T follicular helper cell (primary cell): ENCODE measurements at places on chromosomes 7 and 10.

- DNase-seq, result no peak
Measured at GRCh38 chr7:28687537-28687936, 270.6 kb downstream of the TRIL start.

- DNase-seq, result no peak
Measured at GRCh38 chr7:103445228-103446048, 569 bp downstream of the SLC26A5 start.

DNA sequence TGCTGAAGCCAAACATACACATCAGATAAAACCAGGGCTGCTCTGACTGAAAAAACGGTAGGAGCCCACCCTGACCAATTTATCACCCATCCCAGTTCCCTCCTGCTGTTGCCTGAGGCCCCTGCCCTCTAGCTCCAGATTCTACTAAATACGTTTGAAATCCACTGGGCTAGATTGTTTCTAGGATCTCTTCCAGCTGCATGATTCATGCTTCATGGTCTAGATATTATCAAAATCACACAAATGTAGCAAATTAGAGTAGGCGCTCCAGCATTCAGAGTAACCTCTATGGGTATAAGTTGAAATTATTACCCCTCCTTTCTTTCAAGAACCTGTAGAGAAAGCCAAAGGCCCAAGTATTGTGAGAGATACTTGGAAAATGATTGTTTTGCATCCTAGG, 151.2 kb upstream of the FAM13C start:
- no peak for DNase-seq

DNA sequence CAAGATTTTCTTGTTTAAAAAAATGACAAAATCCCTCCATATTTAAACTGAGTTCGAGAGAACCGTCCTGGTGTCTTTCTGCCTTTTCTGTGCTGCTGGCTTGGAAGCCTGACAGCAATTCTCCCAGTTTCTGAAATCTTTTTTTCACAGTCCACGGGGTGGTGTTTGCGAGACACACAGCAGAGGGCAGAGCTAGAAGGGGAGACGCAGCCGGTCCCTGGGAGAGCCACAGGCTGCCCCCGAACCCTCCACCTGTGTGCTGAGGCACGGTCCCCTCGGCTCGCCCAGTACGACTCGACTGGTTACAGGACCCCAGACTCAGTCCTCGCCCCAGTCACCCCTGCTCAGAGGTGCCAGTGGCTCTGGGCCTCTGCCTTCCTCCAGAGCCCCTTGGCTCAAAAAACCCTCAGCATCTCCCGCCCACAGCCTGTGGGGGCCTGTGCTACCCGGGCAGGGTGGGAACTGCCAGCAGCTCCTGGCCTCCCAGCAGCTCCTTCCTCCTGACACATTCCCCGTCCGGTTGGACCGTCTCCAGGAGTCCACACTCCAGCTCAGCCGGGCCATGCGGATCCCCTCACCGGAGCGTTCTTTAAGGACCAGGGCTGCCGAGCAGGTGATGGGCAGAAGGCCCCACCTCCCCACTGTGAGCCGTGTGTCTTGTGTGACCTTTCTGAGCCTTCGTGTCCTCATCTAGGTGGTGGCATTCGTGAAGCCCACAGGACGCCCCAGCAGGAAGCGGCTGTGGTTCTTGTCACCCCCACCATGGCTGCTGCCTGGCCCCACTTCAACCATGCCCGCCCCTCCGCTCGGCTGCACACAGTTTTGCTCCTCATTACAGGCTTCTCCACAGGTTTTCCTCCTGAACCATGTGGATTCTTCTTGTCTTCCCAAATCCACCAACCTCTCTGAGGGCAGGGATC, 52.3 kb upstream of the EN2 start:
- no peak for DNase-seq

GRCh38 chr7:157461573-157462418, 125.0 kb downstream of the DNAJB6 start:
- DNase-seq, result no peak

- no peak for DNase-seq
Measured at GRCh38 chr7:25055520-25056220, 69.4 kb downstream of the CYCS start.

DNA sequence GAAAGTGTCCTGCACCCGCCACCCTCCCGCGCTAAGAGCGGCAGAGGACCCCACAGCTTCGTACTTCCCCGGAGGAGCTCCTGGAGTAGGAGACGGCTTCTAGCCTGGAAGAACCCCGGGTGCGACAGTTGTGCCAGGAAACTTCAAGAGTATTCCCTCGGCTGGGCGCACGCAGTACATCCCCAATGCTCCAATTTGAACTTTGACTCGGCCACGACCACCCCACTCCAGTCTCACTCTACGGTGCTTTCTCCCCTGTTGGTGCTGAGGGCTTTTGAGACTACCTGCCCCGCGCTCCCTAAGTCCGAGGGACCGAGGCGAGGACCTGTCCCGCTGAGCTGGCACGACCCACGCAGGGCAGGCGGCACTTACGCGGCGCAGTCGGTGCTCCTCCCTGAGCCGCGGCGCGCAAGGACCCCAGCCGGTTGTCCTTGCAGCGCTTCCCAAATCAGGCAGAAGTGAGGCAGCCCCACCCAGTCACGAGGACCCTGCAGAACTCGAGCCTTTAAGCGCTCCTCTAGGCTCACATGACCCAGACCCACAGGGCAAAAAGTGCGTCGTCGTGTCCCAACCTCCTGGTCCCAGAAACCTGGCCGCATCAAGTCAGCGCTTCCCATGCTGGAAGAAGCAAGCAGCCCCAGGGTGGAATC, at the start of gene CPVL:
CPVL (minus strand) TSS at position 481 of the 650 bp plus-strand sequence. CDS start 25,476 bp downstream, outside the sequence.
- no peak for DNase-seq

- no peak for DNase-seq
Measured at GRCh38 chr7:1025743-1026581, 18.4 kb upstream of the GPR146 start.

- DNase-seq, result no peak
Measured at GRCh38 chr7:82164813-82165212, 278.8 kb downstream of the CACNA2D1 start.

DNA sequence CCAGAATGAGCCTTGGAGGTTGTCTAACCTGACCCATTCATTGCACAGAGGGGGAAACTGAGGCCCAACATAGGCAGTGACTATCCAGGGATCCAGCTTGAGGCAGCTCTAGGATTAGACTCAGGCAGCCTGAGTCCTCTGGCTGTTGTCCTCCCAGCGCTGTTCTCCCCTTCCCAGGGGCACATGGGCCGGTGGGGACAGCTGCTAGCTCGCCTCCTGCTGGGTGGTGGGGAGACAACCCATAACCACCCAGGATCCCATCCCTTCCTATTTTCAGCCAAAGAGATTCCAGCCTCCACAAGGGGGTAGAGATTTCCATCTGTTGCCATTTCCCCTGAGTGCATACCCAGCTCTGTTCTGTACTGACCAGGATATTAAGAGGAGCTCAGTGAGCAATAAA, 145.1 kb upstream of the GPR26 start:
- DNase-seq, result no peak

DNA sequence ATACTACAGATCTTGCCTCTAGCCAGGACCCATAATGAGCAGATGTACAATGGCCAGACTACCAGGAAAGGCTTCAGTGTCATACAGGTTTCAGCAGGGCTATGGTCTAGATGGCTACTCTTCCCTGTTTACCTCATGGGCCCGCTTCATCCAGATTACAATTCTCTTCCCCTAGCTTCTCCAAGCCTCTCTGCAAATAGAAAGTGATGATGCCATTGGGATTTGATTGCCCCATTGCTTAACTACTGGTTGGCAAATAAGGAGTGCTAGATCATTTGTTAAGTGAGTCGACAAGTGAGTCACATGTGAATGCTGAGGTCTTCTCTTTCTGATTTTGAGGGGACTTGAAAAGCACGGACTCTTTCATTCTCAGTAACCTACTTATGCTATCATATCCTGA, 361.5 kb upstream of the LRRTM3 start:
- no peak for DNase-seq

- DNase-seq, result no peak
Measured at GRCh38 chr10:35925493-35925892, 283.4 kb upstream of the FZD8 start.

- no peak for DNase-seq
Measured at GRCh38 chr7:86025807-86026206, 617.9 kb upstream of the GRM3 start.

- DNase-seq, result no peak
Measured at GRCh38 chr7:42253316-42253715, 16.3 kb upstream of the GLI3 start.

GRCh38 chr7:137957887-137958286, 44.0 kb downstream of the CREB3L2 start:
- DNase-seq, result no peak

GRCh38 chr7:106864298-106865081, 592 bp upstream of the PIK3CG start:
- DNase-seq, result no peak

DNA sequence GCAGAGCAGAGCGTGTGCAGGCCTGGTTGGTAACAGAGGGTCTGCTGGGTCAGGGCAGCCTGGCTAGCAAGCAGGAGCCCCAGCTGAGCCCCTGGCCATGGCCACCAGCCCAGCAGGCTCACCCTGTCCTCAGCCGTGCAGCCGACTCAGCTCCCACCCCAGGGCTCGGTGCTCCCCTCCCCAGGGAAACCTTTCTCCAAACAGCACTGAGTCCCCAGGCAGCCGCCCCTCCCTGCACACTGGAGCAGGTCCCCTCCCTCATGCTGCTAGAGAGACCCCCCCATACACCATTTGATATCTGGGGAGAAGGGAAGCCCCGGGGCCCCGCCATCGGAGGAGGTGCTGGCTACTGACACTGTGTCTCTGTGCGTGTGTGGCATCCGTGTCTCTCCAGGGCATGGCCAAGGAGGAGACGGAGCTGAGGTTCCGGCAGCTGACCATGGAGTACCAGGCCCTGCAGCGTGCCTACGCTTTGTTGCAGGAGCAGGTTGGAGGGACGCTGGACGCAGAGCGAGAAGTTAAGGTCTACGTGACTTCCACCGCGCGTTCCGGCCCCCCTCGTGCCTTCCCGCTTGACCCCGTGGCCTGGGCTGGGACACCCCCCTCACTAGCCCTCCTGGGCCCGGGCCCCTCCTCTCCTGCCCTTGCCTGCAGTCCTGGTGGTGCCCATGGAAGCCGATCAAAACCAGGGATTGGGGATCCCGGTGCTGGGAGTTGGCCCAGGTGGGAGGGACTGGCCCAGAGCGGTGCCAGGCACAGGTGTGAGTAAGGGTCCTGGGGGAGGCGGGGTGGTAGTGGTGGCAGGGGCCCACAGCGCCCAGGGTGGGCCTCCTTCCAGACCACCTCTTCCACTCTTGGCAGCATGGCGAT, 45.0 kb upstream of the DPYSL4 start:
- DNase-seq, result no peak

DNA sequence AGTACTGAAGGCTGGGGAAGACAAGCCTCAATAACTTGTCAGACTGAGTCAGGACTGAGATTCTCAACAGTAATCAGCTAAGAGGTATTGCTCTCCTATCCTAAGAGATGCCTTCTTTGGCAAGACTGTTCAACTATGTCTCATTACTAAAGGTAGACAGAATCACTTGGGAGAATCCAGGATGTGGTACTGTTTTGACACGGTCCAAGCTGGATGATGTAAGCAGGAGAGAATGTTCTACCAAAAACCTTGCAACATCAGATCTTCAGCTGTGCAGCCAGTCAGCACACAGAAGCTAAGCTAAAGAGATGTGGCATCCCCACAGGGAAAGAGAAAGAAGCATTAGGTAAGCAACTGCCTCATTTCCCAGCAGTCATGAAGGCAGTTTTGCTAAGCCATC, 391.4 kb downstream of the NRG3 start:
- DNase-seq, result no peak

DNA sequence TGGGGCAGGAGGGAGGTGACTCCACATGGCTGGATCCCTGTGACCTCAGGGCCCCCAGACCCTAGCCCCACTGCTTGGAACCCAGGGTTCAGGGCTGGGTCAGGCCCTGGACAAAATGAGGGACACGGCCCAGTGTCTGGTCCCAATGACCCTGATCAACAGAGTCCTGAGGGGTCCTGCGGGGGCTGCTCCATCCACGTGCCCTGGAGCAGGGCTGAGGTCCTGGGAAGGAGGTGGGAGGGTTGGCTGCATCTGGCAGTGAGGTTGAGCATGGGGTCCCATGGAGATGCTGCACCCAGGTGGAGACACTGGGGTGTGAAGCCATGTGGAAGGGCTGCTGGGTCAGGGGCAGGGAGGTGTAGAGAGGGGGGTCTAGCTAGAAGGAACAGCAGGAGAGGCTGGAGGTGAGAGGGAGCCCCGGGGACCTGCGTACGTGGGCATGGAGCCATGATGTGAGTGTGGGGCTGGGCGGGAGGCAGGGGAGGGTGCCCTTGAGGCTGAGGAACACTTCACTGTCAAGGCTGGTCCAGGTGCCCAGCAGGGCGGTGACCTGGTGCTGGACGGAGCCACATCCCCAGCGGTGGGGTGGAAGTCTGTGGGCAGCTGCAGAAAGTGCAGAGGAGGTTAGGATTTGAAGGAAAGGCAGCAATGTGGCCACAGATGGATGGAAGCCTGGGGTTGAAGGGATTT, 604 bp downstream of the SCART1 start:
- no peak for DNase-seq

- no peak for DNase-seq
Measured at GRCh38 chr7:50336894-50337703, 32.6 kb downstream of the IKZF1 start.

- DNase-seq, result no peak
Measured at GRCh38 chr7:26417911-26418413, 126.3 kb downstream of the SNX10 start.

DNA sequence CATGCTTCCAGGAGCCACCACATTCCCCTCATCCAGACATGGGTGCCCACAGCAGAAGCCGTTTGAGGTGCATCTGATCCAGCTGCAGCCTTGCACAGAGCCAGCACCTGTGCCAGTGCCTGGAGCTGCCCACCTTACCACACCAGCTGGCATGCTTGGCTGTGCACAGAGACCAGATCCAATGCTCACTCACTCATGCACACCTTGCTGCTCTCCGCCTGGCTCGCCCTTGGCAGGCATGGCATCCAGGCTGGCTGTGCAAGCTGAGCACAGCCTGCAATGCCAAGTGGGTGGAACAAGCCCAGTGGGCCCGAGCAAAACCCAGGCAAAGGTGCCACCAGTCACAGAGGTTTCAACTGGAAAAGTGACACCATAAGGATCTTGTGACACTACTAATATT, 66.9 kb upstream of the SEMA3A start:
- DNase-seq, result no peak

DNA sequence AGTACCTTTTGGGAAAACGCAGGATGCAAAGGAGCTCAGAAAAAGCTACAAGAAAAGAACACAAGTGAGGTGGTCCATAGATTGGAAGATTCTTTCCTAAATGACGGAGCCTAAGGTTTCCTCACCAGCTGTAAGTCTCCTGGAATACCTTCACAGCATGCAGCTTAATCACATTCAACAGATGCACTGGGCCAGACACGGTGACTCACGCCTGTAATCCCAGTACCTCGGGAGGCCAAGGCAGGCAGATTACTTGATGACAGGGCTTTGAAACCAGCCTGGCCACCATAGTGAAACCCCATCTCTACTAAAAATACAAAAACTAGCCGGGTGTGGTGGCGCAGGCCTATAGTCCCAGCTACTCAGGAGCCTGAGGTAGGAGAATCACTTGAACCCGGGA, 228.7 kb downstream of the FRMD4A start:
- DNase-seq, result no peak

- DNase-seq, result no peak
Measured at GRCh38 chr7:148211740-148212151, 378.8 kb upstream of the C7orf33 start.
